Muscle of leg (tissue), 16 donors: ENCODE measurements at places on chromosomes 6 and 20. TPM values are rescaled to one million over a fixed set of nuclear protein-coding genes. Genes with fewer than 3 reads are reported as not detected.

GRCh38 chr20:50471231-50471630 lies 39.0 kb upstream of the PTPN1 start:
- DNase-seq, result no peak

- no peak for DNase-seq
These were observed 20.1 kb upstream of the COL10A1 start for GRCh38 chr6:116145803-116146675.

- no peak for DNase-seq
These were observed 40.4 kb upstream of the NAA20 start for GRCh38 chr20:19976595-19977372.

DNA sequence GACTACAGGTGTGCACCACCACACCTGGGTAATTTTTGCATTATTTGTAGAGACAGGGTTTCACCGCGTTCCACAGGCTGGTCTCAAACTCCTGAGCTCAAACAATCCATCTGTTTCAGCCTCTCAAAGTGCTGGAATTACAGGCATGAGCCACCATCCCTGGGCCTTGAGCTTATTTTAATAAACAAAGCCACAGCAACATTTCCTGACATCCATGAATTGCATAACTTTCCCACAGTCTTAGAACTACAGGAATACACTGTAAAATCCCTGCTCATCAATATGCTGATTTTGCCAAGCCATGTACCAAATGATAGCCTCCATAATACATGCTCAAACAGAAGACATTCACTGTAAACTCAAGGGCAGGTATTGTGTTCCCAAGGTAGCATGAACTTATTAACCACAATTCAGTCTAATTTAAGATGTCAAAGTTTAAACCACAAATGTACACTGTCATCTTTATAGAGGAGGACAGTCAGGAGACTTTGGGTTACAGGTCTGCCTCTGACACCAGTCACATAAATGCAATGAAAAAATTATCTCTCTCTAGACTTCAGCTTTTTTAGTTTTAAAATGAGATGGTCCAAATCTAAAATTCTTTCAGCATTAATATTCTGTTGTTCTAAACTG lies 40.0 kb downstream of the NUDT3 start:
- no peak for DNase-seq

Gene SRMS
- not detected for polyA plus RNA-seq

GRCh38 chr20:61297986-61298385 lies 45.9 kb downstream of the CDH4 start:
- DNase-seq, result no peak

- DNase-seq, result no peak
These were observed 53.9 kb downstream of the FAM120B start for GRCh38 chr6:170360476-170360875.

Gene ARFGEF3
- 0.89 TPM for polyA plus RNA-seq
